ENCODE measurements at places on chromosomes 1 and 21.

- DNase-seq: no peak
Measured at GRCh38 chr1:228076796-228077430, 5.6 kb upstream of the ARF1 start.

DNA sequence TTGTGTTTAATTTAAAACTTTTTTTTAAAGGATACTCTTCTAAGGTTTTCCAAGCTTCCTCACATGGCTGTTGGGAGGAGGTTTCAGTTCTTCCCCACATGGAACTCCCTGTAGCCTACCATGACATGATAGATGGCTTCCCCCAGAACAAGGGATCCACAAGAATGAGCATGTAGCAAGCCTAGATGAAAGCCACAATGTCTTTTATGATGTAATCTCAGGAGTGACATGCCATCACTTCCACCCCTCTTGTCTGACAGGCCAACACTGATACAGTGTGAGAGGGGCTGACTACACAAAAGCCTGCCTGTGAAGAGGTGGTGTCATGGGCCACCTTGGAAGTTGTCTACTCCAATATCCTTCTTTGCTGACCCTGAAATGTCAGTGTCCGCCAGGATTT lies 32.0 kb downstream of the CD34 start:
- no peak for DNase-seq

GRCh38 chr1:6660415-6661049 lies 35.9 kb downstream of the THAP3 start:
- DNase-seq: no peak

- no peak for DNase-seq
Measured at GRCh38 chr1:2085080-2085479, 34.9 kb downstream of the PRKCZ start.

GRCh38 chr1:156809281-156809680 lies 7.4 kb downstream of the SH2D2A start:
- DNase-seq: no peak

DNA sequence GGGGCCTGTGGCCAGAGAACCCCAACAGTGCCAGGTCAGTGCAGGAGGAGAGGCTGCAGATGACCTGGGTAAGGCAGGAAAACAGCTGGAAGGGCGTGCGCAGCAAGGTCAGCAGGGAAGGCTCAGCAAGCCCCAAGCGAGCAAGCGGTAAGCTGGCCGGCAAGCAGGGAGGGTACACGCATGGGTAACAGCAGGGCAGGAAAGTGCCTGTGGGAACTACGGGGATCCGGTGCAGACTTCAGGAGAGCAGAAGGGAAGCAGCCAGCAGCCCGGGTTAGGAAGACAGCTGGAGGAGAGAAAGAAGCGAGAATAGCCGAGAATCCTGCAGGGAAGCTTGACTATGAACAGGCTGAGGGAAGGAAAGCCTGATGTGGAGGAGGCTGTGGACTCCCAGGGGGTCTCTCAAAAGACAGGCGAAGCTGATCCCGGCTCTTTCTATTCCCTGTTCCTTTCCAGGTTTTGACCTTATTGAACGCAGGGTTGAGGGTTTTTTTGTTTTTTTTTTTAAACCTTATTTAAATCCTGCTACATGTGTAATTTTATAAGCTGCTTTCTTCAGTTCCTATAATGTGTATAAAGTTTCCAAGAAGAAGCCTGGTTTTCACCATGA lies 20.9 kb downstream of the UMODL1 start:
- DNase-seq: no peak

- no peak for DNase-seq
Measured at GRCh38 chr1:198535631-198536030, 4.8 kb downstream of the ATP6V1G3 start.

- DNase-seq: no peak
Measured at GRCh38 chr1:236741753-236742152, 53.3 kb upstream of the MTR start.

- peak; percentile 10 for DNase-seq
Measured at GRCh38 chr1:181189691-181190363, 101.3 kb downstream of the IER5 start.

DNA sequence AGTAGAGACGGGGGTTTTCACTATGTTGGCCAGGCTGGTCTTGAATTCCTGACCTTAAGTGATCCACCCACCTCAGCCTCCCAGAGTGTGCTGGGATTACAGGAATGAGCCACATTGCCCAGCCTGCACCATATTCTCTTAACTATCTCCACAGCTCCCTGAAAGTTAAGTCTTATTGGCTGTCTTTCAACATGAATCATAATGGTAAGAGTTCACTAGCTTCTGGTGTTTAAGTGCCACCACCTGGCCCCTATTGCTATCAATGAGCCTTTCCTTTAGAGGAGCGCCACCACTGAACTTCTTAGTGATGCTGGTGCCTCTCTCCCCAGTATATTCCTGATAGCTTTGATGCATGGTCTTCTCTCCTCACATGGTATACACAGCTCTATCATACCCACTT lies 15.7 kb downstream of the ZFYVE9 start:
- DNase-seq: no peak

GRCh38 chr21:46532080-46532479 lies 72.8 kb downstream of the S100B start:
- DNase-seq: no peak

DNA sequence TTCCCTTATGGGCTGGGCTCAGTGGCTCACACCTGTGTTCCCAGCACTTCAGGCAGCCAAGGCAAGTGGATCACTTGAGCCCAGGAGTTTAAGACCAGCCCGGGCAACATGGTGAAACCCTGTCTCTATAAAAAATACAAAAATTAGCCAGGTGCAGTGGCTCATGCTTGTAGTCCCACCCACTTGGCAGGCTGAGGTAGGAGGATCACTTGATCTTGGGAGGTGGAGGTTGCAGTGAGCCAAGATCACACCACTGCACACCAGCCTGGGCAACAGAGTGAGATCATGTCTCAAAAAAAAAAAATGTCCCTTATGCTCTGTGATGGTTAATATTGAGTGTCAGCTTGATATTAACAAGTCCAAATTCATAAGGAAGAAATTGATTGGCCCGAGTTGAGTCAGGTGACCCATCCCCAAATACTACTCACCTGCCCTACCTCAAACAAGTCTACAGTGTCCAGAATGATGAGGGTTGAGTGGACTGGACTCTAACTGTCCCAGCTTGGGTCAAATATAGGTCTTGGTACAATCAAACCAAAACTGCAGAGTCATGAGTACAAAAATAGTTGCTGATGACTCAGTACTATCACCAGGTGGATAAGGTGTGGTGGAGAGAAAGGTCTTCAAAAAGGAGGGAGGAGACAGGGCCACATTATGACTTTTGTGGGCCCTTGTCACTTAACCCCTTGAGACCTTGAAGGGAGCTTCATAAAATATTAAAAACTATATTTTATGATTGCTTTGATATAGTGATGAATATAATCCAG lies 161.0 kb downstream of the ZNF326 start:
- no peak for DNase-seq

DNA sequence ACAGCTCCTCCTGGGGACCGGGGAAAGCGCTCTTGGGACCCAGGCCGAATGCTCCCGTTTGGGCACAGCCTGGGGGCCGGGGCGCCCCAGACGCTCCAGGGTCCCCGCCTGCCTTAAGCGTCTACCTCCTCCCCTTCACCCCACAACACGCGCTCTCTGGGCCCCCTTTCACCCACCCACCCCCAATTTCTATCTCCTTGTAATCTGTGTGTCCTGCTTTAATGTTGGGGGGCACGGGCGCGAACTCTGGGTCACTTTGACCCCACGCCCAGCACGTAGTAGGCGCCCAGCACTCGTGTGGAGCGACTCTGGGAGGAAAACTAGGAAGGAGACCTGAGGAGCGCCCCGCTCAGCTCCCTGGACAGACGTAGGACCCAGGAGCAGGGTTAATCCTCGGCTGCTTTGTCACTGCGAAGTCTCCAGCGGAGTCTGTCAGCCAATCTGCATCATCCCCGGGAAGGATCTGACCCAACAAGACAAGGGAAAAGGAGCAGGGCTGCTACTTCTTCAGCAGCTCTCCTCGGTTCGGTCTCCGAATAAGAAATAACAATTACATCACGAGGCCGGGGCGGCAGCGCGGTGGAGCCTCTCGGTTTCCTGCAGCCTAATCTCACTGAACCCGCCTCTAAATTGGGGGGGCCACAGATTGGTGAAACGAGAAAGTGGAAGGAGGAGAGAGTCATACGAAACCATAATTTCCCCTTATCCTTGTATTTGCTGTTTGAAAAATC lies 757 bp upstream of the NRIP1 start:
- DNase-seq: peak; percentile 70

GRCh38 chr21:33207449-33208149 lies 22.1 kb upstream of the IFNAR2 start:
- DNase-seq: no peak

DNA sequence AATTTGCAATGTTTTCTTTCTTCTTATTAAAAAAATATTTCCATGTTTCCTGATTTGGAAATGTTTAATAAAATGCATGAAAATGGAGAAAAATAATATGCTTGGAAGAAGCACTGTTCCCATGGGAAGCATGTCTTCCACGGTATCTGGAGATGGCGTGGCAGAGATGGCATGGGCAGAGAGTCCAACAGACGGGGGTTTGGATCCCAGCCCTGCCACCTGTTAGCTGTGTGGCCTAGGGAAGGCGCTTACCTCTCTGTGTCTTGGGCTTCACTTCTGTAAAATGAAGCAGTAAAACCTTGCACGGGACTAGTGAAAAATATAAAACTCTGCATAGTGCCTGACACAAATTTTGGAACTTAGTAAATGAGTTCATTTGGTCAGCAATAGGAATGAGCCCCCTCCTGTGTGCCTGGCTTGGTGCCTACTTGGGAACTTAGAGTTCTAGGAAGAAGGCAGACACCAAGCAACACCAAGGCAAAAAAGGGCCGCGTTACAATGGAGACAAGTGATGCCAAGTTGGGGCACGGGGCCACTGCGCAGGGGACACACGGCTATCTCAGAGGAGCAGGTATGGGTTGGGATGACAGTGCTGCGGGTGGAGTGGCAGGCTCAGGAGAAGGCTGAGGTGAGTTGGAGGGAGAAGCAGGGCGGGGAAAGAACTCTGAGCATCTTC lies 124.2 kb downstream of the KCNN3 start:
- no peak for DNase-seq

- no peak for DNase-seq
Measured at GRCh38 chr1:53281133-53281532, 42.8 kb upstream of the MAGOH start.

DNA sequence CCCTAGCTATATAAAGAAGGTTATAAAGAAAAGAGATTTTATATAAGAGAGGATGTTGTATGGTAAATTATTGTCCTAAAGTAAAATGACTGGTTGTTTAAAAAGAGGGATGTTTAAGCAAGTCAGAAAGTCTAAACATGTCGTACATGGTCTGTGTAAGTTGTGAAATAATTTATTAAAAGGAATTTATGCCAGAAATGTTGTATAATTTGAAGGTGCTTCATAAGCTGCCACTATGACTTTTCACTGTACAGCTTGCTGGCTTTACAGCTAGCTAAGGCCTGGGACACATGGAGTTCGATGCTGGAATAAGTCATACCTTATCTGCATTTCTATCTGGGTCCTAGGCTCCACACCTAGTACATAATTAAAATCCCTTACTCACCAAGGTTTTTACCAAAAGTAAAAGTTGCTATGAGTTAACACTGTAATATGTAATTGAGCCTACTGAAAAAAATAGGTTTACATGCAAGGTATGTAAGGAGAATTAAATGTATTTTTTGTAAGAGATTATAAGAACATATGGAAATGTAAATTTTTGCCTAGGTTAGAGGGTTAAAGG lies 59.0 kb upstream of the EDEM3 start:
- DNase-seq: no peak

DNA sequence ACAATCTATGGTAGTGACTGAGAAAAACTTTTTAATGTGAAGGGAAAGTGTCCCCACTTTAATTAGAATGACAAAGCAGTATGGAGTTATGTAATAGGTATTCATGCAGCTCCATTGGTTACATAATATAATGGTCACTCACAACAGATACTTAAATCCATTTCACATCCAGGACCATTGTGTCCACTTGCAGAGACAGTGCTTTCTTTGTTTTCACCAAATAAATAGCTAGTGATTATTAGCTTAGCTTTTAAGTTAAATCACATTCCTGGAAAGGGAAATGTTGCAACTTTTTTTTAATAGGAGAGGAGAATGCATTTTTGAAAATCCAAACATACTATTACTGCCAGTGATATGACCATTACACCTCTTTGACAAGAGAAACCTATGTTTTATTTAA lies 22.9 kb downstream of the RGL1 start:
- no peak for DNase-seq

DNA sequence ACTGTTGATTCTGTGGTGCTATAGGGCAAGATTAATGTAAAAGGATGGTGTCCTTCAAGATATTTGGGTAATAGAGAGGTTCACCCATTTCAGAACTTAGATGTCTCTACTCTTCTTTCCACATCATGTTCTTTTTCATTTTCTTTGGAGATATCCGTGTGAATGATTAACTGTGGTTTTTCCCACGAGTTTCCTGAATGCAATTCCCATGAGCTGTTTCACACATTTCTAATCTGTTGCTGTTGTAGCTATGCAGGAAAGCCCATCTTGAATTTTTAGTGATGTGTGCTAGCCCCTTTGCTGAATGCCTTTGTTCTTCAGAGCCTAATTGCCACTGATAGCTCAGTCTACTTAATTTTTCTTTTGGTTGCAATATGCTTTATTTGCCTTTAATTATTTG lies 27.6 kb downstream of the SNX27 start:
- peak; percentile 50 for DNase-seq

Data from GM04504 (cell line).